Activated T-cell treated with anti-CD3 and anti-CD28 coated beads for 48 hours (primary cell): ENCODE measurements at places on chromosomes 12 and 14.

DNA sequence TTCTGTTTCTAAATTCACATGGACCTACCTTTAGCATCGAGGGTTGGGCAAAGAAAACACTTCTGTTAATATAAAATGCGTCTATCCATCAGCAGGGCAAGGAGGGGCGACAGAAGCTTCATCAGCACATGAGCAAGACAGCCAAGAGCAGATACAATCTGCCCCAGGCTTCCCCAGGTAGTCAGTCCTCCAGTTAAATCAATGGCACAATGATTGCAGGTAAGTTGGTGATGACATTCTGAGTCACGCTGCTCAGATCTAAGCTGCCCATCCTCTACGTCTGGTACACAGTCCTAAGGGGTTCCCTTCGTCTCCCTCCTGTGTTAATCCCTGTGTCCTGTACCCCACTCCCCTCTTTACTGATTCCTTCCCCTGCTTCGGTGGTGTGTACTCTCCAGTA lies 38.8 kb downstream of the MAP3K9 start:
- DNase-seq: no peak

DNA sequence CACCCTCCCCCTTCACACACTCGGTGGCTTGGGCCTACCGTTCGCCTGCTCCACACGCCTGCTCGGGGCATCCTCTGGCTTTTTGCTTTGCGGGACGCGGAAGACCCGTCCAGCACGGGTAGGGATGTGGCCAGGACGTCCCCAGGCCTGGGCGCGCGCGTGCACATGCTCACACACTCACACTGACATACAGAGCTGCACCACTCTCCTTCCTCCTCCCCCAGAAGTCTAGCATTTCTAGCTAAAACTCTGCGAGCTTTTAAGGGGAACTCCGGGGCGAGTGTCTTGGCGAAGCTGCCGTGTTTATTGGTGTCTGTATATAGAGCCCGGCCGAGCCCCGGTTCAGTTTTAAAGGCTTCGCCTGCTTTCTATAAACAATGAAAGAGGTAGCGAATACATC lies 5.0 kb downstream of the TBX5 start:
- no peak for DNase-seq

DNA sequence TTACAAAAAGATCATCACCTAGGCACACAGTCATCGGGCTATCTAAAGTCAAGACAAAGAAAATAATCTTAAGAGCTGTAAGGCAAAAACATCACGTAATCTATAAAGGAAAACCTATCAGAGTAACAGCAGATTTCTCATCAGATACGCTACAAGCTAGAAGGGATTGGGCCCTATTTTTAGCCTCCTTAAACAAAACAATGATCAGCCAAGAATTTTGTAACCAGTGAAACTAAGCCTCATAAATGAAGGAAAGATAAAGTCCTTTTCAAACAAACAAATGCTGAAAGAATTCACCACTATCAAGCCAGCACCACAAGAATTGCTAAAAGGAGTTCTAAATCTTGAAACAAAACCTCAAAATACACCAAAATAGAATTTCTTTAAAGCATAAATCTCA lies 191.6 kb upstream of the BMP4 start:
- DNase-seq: no peak

- DNase-seq: no peak
Observed at GRCh38 chr14:87601036-87601435, 391.9 kb downstream of the GALC start.
